ENCODE measurements at places on chromosomes 2 and 18.

GRCh38 chr2:46850742-46851141 is 64.9 kb downstream of the MCFD2 start:
- DNase-seq = no peak

DNA sequence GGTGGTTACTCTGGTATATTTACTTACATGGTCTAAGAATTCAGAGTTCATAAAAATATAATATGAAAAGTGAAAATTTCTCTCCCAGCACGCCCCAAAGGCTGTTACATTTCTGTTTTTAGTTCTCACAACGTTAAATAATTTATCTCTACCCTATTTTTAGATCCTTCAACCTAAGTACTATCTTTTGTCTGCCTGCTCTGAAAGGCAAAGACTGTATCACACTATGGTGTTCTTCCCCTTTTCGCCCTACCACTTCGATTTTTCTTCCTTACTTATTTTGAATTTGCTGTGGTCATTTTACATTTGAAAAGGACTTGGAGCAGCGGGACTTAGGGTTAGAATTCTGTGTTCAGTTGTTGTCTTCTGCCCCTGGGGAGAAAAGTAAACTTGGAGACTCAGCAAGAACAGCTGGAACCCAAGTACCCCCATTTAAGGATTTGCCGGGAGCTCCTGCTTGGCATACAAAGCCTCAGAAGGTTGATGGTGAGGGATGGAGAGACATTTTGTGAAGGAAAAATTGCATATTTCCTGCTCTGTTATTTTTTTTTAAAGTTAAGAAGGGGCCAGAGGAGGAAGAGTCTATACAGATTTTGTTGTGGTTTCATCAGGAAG is 19.0 kb downstream of the ADAM23 start:
- no peak for DNase-seq

DNA sequence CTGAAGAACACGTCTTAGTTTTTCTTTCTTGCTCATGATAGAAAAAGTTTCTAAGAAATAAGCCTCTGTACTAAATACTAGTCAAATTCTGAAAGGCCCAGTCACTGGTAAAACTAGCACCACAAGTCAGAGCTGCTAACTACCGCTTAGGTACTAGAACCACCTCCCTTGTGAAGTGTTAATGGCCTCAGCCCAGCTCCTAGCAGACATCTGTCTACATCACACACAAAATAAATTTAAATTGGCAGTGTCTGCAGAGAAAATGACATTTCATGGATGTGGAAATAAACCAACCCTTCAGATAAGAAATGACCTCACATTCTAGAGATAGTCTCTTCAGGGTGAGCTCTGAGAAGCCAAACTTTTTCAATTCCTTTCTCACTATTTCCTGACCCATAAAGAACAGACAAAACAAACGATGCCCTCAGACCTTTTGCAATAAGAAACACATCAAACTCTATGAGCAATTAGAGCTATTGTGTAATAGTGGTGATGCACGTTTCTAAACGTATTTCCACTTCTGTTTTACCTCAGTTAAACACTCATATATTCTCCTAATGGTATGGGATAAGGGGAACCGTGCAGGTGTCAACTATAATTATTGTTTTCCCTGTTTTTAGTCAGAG is 70.3 kb upstream of the DSG1 start:
- DNase-seq = no peak

DNA sequence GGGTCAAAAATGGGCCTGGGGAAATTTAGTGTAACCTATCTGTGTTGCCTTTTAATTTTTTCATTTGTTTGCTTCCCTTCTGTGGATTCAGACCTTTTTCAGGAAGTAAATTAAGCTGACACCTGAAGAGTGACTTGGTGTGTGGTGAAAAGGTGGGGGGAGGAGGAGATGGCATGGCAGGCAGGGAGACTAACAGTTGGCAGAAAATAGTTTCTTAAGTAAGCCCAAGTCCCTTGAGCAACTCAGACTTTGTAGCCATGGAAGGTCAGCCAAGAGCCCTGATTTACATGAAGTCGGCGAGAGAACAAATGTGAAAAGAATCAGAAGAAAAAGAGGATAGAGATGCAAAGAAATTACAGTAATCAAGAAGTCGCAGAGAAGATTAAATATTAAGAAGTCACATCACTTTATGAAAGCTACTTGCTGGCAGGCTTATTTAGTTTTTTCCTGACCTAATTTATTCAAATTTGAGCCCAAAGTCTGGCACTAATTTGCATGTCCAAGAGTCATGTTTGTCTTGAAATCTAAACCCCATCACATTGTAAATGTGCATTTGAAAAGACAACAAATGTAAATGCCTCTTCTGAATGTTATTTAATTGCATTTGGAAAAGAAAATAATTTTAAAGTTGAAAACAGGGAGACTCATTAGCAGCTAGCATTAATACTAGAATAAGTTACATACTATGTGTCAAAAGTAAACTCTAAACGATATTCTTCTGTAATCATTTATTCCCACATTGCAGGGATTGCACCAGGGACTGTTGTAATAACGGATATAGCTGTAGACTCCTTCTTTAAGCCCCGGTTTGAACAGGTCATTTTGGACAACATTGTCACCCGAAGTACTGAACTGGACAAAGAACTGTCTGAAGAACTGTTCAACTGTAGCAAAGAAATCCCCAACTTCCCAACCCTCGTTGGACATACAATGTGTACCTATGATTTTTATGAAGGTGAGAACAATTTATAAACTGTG is 19.3 kb downstream of the UPP2 start:
- DNase-seq = no peak

DNA sequence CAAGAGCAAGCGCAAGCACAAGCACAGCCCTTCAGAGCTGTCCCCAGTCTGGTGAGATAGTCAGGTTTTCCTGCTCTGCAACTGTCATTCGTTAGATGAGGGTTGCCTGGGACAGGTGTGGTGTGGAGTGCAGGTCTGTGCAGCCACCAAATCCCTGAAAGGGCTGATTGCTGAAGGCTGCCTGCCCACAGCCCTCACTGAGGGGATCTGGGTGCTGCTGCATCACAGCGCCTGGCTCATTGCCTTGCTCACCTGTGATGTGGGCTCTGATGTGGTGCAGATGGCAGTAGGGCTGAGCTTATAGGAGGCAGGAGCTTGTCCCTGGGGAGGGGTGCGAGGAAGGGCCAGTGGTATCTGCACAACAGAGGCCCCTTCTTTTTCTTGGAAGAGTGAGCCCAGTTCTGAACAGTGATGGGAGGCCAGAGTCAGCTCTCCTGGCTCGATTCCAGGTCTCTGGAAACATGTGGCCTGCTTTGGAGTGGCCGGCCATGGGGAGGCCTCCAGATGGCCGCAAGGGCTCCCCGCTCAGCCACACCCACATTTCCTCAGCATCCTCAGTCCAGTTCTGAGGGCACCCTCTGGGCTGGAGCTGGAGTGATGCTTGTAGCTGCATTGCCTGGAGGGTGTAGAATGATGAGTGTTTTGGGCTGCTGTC is 11.4 kb downstream of the UBE2F start:
- no peak for DNase-seq

DNA sequence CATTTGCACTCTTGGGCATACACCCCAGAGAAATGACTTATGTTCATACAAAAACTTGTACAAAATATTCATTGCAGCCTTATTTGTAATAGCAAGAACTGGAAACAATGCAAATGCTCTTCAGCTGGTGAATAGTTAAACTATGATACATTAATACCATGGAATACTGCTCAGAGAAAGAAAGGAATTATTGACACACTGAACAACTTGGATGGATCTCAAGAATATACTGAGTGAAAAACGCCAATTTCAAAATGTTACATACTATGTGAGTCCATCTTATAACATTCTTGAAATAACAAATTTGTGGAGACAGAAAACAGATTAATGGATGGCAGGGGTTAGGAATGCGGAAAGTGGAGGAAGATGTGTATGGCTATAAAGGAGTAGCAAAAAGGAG is 17.2 kb downstream of the LNPK start:
- no peak for DNase-seq

GRCh38 chr2:224211791-224212190 is 172.7 kb upstream of the SERPINE2 start:
- DNase-seq = no peak

DNA sequence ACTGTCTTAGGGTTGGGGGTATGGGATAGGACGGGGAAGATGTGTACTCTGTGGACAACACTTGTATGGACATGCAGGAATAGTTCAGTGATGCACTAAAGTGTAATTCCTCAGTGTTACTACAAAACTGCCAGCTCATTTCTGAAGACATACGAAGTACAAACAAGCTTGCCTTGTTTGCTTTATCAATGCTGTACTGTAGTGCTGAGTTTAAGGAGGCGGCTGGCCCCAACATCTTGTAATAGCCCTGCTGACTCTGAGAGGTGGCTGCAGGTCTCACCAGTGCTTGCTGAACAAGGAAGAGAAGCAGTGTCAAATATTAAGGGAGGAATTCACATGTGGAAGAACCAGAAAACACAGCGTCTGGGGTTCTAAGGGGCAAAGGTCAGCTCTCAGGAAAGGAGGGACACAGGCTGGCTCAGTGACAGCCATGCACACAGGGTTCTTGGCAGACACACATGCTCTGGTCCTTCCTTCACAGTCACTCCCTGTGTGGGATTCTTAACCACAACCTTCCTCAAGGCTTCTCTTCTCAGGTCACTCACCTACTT is 39.8 kb upstream of the EVA1A start:
- DNase-seq = no peak
